NCI-H1105 (cell line): ENCODE measurements at places on chromosomes 5 and 9.

DNA sequence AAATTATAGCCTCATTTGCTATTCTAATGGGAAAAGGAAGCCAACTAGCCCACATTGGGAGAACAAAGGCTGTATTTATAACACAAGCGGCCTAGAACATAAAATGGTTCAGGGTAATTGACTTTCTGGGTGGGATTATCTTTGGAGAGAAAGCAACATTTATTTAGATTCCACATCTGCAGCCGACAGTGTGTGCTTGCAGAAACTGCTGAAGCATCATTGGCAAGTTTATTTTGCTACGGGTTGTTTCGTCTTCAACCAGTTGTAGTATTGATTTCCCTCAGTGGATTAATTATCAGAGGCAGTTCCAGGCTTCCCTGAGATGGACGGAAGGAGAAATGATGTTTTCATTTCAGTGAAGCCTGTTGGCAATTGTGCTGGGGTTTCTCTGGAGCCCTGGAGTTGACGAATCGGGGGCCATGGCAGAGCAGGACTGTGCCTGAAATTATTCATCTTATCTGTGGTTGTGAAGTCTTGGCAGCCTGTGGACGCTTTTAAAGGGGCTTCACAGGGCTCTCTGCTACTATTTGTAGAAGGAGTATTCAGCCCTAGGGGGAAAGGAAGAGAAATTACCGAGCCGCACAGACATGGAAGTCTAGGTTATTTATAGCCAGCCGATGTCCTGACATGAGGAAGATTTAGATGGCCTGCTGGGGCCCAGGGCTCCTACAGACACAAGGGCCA is 290.6 kb upstream of the IRX4 start:
- peak; percentile 39 for DNase-seq

DNA sequence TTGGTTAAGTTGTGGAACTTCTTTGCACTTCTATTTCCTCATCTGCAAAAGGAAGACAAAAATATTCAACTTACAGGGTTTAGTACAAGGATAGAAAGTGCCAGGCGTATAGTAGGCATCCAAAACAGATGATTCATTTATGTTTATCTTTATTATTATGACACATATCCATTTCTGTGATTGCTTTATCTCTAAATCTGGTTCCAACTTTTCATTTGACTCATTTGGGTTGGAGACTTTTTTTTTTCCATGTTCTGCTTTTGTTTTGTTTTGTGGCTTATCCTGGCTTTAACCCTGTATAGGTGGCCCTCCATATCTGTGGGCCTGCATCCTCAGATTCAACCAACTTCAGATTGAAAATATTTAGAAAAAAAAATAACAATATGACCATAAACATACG is 186.7 kb upstream of the SLC24A2 start:
- DNase-seq, result no peak

DNA sequence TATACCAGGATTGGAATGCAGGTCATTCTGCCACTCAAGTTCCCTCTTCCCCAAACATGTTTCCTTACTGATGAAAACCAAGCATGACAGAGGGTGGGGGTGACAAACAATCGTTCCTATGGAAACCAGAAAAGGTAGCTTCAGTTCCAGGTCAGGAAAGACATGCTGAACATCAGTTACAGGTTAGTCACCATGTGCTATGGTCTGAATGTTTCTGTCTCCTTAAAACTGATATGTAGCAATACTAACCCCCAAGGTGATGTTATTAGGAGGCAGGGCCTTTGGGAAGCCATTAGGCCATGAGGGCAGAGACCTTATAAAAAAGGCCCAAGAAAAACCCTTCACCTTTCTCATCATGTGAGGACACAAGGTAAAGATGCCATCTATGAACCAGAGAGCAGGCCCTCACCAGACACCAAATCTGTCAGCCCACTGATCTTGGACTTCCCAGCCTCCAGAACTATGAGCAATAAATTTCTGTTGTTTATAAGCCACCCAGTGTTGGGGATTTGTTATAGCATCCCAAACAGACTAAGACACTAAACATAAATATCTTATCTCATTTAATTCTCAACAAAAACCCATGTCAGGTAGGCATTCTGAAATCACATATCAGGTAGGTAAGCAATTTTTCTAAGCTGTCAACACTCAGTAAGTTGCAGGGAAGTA is 15.7 kb upstream of the SH3RF2 start:
- DNase-seq, result no peak

DNA sequence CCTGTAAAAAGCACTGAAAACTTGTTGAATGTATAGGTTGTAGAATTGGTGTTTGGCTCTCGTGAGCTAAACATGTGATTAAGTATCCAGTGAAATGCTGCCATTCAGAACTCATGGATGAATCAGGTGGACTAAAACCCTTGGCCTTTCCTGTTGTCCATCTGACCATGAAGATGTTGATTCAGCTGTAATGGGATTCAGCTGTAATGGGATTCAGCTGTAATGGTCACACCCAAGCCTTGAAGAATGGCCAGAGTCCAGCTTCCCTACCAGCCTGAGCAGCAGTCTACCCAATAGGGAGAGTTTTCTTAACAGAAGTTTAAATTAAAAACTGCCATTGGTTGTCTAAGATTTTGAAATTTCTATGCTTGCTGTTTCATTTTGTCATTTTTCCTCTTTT is 18.1 kb downstream of the MAMDC2 start:
- no peak for DNase-seq

- DNase-seq, result no peak
Measured at GRCh38 chr5:137954131-137954879, 65.0 kb downstream of the PKD2L2 start.

DNA sequence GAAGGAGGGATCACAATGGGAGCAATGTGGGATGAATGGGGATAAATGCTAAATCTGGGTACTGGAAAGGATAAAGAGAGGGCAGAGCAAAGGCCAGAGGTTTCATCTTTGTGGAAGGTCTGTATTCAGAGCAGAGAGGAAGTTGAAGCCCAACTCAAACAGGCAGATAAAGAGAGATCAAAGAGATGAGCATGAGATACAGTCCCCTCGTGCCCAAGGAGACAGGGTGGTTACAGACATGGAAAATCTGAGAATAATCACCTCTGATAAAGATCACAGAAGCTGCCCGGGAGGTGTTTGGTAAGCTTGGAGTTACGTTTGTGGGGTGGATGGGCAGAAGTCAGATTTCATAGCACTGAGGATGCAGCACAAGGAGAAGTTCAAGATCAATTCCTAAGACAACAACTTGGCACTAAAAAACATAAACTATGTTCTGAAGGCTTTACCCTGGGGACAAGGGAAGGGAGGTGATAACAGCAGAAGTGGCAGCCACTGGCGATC is 459 bp upstream of the ERAP2 start:
- no peak for DNase-seq

DNA sequence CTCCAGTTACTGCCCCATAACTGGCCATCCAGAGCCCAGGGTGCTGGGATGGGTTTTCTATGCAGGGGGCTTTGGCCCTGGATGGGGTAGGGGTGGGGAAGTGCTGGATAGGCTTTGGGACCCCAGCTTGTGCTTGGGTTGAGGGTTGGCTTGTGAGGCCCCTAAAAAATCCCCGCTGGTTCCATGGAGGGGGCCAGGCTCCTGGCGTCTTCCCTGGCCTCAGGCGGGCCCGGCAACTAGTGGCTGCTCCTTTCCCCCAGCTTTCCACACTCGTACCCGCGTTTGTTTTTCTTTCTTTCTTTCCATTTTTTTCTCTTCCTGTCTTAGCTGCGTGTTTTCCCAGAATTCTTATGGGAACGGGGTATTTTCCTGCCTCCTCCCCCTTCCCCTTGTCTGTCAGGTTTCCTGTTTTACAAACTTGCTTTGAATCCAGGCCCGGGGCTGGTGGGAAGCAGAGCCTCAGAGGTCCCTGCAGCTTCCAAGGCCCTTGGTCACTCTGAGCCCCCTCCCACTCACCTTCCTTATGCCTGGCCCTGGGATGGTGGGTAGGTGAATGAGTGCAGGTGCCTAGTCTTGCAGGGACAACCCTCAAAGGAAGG is 40.2 kb downstream of the RGS3 start:
- DNase-seq, result no peak

GRCh38 chr9:136326761-136327303 is 507 bp upstream of the GPSM1 start:
- no peak for DNase-seq

GRCh38 chr5:89303033-89303480 is 420.1 kb upstream of the MEF2C start:
- DNase-seq, result no peak

DNA sequence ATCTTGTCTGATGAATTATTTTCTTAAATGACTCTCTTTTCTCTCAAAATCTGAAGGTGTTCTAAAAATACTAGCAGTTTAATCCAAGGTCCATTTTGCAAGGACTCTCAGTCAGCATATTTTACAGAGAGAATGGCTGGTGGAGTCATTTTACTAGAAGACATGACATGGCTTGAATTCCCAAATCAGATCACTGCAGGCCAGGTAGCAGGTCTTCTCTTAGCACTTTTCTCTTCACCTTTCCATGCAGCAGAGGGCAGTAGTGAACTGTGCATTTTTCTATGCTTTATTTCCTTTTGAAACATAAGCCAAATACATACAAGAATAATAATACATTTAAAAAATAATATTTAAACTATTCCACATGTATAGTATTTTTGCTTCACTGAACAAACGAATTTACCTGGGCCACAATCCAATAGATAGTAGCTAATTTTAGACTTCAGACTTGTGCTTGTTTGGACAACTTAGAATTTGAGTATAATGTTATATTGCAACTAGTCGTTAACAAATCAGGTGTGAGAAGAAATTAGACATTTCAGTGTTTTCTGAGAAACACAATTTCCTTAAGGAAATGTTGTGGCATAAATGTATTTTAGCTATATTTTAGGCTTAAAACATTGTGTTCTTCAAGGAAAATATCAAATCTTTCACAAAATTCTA is 289.4 kb upstream of the DAB2 start:
- DNase-seq, result no peak

- no peak for DNase-seq
Measured at GRCh38 chr9:68685213-68685612, 19.8 kb upstream of the PIP5K1B start.

GRCh38 chr5:79699763-79700400 is 10.2 kb downstream of the CMYA5 start:
- DNase-seq, result no peak

GRCh38 chr5:135593886-135594285 is 15.1 kb upstream of the CXCL14 start:
- DNase-seq, result no peak

DNA sequence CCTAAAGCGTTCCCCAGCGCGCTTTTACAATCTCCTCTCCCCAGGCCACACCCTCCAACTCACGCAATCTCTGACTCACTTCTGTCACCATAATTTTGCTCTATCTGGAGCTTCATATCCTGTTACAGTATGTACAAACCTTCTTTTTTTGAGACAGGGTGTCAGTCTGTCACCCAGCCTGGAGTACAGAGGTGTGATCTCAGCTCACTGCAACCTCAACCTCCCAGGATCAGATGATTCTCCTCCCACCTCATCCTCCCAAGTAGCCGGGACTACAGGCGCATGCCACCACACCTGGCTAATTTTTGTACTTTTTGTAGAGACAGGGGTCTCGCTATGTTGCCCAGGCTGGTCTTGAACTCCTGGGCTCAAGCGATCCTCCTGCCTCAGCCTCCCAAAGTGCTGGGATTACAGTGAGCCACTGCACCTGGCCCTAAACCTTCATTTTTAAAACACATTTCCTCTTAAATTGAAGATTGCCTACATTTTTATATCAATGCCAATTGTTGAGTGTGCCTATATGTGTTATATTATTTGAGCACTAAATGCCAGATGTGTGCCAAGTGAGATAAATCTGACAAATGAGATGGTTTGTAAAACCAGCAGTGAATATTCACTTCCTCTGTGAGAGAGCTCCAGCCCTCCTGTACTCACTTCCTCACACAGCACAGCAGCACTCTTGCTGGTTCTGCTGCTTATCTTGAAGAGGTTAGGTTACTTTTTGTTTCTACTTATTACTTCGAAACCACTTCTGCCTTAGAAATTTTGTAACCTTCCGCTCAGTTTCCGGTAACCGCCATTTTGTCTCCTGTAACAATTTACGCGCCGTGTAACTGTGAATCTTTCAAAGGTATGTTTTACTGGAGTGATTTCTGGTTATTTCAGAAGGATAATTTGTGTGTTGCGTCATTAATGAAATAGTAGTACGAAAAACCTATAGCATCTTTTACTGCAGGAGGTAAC is 57.9 kb downstream of the DOCK8 start:
- no peak for DNase-seq

- DNase-seq, result no peak
Measured at GRCh38 chr9:120643061-120643460, 63.1 kb upstream of the CDK5RAP2 start.

DNA sequence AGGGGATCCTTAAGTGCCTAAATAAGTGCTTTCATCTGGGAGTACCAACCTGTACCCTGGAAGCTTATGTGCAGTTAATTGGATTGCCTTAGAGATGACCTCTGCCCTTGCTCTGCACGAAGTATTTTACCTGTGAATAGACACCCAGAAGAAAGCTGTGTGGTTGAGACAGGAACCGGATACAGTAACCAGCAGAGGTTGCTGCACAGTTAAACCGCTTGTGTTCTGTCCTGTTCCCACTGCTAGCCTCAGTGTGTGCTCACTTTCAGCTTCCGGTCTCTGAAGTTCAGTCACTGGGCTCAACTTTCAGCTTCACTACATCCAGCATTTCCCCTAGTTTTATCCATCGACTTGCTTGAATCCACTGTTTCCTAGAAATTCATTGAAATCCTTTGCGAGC is 185.3 kb downstream of the FAM170A start:
- DNase-seq, result no peak

DNA sequence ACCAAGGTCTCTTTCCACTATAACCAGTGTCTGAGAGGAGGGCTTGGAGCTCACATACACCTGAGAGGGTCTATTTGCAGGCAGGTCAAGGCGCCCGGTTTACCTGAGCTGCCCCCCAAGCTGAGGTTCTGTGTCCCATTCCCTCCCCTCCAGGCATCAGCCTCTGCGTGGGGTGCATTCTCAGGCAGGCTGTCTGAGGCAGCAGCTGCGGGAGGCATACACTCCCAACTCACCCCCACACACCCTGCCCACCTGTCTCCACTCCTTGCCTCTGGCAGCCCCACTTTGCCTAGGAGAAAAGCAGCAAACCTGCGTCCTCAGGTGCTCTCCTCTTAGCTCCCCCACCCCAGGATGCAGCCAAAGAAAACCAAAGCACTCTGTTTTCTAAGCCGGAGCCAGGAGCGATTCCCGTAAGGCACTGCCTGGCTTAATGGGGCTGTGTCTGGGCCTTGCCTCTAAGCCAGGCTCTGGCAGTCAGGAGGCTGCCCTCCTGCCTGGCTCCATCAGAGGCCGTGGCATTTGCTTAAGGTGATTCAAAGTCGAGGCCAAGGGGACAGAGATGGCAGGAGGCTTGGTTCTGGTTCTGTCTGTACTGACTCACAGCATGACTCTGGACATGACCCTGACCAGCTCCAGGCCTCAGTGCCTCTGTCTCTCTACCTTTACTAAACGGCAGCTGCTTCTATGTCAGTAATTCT is 139.2 kb upstream of the TRIM32 start:
- no peak for DNase-seq

GRCh38 chr5:93591323-93591945 is 8.4 kb downstream of the NR2F1 start:
- DNase-seq, result no peak
